ENCODE measurements at places on chromosomes 4 and X.

- no peaks in the 10 kb centered on the region for H3K27me3 ChIP-seq
- no peak overlapping the region for H3K27ac ChIP-seq
- no peaks in the 10 kb centered on the region for H3K4me1 ChIP-seq
- H3K36me3 ChIP-seq: no peaks in the 10 kb centered on the region
Observed at GRCh38 chr4:40685300-40685699, 55.6 kb upstream of the RBM47 start.

- H3K4me1 ChIP-seq: no peaks in the 10 kb centered on the region
- no peaks in the 10 kb centered on the region for H3K27me3 ChIP-seq
- no peak overlapping the region for H3K4me3 ChIP-seq
Observed at GRCh38 chr4:164828955-164829354, 48.0 kb upstream of the APELA start.

DNA sequence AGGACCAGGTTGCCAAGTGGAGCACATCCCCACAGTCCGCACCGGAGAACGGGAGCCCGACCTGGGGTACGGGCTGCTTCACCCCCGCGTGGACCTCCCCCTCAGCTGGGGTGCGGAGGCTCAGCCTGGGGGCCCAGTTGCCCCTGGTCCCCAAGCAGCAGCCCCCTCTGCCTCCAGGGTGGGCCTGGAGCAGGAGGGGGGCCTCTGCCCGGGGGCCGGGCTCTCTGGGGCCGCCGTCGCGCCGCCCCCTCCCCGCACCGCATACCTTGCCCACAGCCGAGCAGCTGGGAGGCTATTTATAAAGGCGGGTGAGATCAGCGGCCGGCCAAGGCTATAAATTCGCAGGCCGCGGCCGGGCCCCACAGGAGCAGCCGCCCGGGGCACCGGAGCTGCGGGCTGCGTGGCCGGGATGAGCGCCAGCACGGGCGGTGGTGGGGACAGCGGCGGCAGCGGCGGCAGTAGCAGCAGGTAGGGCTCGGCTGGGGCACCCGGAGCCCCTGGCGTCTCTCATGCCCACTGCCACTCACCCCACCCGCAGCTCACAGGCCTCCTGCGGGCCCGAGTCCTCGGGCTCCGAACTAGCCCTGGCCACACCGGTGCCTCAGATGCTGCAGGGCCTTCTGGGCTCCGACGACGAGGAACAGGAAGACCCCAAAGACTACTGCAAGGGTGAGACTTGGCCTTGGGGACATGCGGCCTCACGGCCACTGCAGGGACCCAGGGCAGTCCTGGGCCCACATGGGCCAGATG lies at the start of gene SRPK3:
TSS of gene SRPK3 (plus strand) at position 364 of the 750 bp plus-strand sequence. CDS start at position 410, 46 bp downstream.
- no peaks in the 10 kb centered on the region for H3K4me1 ChIP-seq
- DNase-seq: no peak
- H3K36me3 ChIP-seq: no peaks in the 10 kb centered on the region
- no peak within 1 kb of the TSS for H3K27ac ChIP-seq
- no peaks in the 10 kb centered on the region for H3K27me3 ChIP-seq
- H3K4me3 ChIP-seq: no peak within 1 kb of the TSS

DNA sequence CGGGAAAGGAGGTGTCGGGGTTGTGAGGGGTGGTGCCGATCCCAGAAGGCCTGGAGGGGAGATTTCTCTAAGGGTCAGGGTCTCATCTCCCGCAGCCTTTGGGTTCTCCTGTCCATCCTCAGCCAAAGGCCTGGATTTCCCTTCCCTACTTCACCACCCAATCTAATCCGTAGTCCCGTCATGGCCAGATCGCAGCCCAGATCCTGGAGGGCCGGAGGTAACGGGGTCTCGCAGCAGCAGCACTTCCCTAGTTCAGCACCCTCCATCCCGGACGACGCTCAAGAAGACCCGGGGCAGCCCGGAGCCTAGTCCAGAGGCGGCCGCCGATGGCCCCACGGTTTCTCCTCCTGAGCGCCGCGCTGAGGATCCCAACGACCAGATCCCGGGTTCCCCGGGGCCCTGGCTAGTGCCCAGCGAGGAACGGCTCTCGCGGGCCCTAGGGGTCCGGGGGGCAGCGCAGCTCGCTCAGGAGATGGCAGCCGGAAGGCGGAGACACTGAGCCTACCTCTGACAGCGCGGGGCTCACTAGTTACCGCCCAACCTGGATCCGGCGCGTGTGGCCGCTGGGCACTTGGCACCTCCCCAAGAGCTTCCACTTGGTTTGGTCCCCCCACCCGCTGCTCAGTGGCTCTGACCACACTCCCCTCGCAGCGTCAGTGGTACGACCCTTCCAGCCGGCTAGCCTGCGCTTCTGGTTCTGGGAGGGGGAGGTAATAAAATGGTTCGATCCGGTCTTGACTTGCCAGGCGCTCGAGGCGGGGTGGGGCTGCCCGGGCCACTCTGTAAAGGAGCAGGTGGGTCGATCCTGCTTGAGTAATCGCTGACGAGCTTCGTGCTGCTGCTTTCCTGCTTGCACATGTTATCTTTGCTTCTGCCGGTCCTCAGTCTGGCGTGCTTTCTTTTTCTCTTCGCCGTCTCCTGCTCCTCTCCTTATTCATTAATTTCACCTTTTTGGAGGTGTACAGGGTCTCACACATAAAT lies 3.6 kb downstream of the MAGIX start:
- H3K27ac ChIP-seq: no peak overlapping the region
- H3K36me3 ChIP-seq: no peaks in the 10 kb centered on the region
- H3K4me3 ChIP-seq: peak overlapping the region; percentile 41
- peaks cover 7% of the 10 kb centered on the region for H3K4me1 ChIP-seq
- H3K27me3 ChIP-seq: no peaks in the 10 kb centered on the region

- H3K27ac ChIP-seq: no peak within 1 kb of the TSS
- H3K4me3 ChIP-seq: no peak within 1 kb of the TSS
- no peaks in the 10 kb centered on the region for H3K36me3 ChIP-seq
- no peaks in the 10 kb centered on the region for H3K4me1 ChIP-seq
- DNase-seq: no peak
Observed at GRCh38 chr4:127730142-127730913, at the start of gene SLC25A31. TSS of gene SLC25A31 (plus strand) at chr4:127730400. CDS start at chr4:127730546, 146 bp downstream.
